ENCODE measurements at places on chromosomes 5 and 9.

DNA sequence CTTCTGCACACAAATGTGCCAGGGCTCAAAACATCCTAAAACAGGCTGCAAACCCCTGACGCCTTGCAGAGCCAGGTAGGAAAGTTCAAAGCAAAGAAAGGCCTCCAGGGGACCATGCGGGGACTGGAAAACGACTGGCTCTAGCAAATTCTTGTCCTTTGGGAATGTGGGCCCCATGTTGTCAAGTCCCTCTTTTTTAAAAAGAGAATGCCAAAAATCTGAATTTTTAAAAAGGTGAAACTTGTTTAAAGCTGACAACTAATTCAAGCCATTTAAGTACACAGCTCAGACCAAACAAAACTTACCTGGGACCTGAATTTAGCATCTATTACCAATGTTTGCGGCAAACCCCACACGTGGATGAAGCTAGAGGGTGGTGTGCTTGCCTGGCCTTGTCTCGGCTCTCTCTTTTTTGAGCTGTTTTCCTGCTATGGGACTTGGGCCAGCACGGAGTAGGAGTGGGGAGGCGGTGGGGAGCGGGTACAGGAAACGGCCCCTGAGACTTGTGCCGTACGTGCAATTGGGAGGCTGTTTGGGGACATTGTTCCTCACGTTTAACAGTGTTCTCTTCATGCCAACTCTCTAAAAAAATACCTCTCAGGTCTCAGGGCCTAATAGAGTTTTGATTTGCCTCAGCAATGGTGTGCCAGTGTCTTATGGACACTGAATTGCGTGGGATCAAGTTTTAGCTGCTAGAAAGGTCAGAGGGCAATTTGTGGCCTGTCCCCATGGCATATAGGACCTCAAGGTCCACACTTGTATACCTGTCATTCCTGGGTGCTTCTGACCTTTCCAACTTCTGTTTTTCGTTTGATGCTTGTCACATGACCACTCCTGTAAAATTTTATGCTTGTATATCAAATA lies 15.1 kb upstream of the PHF19 start:
- DNase-seq: peak; percentile 55

DNA sequence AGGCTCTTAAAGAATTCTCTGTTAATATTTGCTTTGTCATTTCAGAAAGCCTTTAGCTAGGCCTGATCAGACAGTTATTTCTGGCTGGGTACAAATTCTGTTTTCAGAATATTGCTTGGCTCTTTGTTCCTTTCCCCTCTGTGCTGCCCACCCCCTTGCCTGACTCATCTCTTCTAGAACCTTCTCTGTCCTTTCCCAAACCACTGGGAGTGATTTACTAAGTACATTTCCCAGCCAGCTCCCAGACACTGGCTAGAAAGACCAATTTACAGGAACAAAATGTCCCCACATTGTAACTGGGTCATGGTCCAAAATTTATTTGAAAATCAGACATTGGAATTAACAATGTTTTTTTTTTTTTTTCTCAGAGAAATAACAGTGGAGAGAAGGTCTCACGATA lies 133.1 kb upstream of the MAP1B start:
- DNase-seq: no peak

DNA sequence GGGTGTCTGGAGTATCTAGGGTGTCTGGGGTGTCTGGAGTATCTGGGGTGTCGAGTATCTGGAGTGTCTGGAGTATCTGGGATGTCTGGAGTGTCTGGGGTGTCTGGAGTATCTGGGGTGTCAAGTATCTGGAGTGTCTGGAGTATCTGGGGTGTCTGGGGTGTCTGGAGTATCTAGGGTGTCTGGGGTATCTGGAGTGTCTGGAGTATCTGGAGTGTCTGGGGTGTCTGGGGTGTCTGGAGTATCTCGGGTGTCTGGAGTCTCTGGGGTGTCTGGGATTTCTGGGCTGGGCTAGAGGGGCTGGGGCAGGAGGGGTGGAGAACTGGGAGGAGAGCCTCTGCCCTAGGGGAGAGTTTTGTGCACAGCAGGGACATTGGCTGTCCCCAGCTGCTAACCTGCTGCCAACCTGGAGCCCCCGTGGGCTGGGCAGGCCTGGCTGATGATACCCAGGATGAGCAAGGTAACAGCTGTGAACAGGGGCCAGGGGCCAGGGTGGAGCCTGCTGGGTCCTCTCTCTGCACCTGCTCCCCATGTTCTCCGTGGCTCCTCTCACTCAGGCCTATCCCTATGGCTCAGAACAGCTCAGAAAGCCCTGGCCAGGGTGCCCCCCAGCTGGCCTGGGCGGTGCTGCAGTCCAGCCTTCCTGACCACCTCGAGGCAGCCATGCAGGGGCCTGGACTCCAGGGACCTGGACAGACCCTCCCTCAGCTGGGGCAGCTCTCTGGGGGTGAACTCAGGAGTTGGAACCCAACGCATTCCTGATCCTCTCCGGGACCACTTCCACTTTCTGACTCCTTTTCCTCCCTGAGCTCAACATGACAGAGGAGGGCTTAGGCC lies 29.9 kb downstream of the LHX3 start:
- no peak for DNase-seq

GRCh38 chr5:168218746-168219145 lies 72.7 kb upstream of the WWC1 start:
- DNase-seq: no peak

GRCh38 chr5:58268268-58268667 lies 191.6 kb downstream of the PLK2 start:
- DNase-seq: no peak

DNA sequence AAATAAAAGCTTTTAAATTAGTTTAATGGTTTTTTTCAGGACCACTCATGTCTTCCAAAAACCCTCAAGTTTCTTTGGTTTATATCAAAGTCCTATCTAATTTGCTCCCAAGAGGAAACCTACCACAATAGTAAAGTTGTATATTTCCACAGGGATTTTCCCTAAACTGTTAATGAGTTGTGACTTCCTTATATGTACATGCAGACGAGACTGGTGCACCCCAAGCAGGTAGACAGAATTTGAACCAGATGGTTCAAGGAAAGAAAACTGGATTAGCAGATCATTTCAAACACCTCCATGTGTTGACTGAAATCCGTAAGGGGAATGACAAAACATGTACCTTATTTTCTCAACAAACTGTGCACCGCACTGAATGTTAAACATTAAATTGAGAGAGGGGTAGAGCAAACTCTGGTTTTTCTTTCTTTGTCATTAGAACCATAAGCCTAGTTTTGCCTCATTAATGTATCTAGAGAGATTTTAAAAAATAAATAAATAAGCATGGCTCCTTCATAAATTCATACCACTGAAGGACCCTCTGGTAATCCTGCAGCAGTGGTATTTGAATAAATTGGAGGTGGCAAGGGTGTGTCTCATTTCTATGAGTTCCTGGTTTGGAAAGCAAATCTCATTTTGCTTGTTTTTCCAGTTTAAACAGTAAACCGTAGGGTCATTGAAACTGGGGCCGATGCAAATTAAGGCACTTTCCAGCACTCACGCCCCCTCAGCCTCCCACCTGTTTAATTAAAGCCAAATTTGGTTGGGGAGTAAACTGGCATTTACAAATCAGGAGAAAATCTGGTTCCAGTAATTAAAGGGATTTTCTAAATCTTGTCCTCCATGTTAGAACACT lies 51.1 kb downstream of the ENC1 start:
- no peak for DNase-seq

- no peak for DNase-seq
These were observed 10.0 kb upstream of the PLK2 start for GRCh38 chr5:58469896-58470295.

DNA sequence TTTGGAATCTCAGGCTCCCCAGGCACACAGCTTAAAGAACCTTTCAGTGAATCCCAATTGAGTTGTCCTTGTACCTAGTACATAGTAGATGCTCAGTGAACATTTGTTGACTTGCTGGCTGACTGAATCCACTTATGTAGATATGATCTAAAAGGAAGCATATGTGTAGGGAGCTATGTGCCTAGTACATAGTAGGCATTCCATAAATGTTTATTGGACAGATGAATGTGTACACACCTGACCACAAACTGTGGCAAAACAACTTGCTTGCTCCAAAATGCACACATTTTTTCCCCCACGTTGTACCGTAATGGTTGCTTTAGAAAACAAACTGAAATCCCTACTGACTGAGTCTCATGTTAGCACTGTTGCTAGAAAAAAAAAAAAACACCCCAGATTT lies 80.2 kb upstream of the IL12B start:
- DNase-seq: no peak

GRCh38 chr5:154475591-154476353 lies 2.3 kb downstream of the HAND1 start:
- DNase-seq: no peak
